ENCODE measurements at places on chromosomes 6 and 20. TPM values are rescaled to one million over a fixed set of nuclear protein-coding genes. Genes with fewer than 3 reads are reported as not detected.

Gene BNIP5
- not detected for polyA plus RNA-seq

DNA sequence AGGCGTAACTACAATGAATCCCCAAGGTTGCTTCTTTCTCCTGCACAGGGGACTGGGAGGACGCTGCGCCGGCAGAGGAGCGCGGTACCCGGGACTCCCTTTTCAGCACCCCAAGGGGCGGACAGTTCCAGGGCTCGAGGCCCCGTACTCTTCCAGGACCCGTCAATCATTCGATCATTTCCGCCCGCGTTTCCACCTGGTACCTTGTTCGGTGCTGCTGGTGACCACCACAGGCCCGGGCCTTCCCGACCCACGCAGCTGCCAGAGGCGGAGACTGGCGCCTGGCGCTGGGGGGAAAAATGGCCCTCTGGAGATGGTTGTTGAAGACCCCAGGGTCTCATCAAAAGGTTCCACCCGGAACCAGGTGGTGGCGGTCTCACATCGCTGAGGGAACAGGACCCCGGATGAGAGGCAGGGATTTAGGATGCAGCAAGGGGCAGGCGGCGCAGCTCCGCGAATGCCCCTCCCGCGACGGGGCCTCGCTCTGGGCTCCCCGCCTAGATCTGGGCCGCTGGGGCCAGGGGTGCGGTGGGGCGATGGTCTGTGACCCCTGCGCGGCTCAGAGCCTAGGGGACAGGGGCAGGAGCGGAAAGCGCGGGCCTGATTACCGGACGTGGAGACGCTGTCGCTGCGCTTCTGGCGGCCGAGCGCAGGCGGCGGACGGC is 744 bp downstream of the VSX1 start:
- DNase-seq = no peak

DNA sequence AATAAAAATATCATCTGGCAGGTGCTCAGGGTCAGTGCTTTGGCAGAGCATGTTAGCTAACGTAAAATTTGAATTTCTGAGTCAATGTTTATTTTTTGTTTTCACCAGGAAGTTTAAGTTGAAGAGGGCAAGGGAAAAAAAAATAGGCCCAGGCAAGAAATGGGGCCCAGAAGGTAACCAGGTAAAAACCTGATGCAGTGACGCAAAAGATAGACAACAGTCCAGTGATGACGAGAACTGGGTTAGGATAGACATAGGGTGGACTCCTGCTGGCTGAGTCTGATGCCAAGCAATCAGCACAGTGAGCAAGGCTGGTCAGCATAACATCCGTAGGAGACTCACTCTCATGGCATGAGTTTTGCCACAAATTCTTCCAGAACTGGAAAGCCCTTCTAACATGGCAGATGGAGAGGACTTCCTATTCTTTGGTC is 42.2 kb downstream of the ZHX3 start:
- no peak for DNase-seq

GRCh38 chr20:23700931-23701330 is 12.1 kb upstream of the CST4 start:
- no peak for DNase-seq

Gene PROKR2
- polyA plus RNA-seq = not detected

GRCh38 chr6:119077643-119078375 is 655 bp downstream of the FAM184A start:
- peak; percentile 26 for DNase-seq

- no peak for DNase-seq
Observed at GRCh38 chr6:119446609-119447008, 97.0 kb upstream of the MAN1A1 start.

- DNase-seq = no peak
Observed at GRCh38 chr6:40399888-40400457, 187.2 kb downstream of the LRFN2 start.

Gene PKHD1
- polyA plus RNA-seq = not detected

Gene PPP1R3G
- 0.11 TPM for polyA plus RNA-seq

DNA sequence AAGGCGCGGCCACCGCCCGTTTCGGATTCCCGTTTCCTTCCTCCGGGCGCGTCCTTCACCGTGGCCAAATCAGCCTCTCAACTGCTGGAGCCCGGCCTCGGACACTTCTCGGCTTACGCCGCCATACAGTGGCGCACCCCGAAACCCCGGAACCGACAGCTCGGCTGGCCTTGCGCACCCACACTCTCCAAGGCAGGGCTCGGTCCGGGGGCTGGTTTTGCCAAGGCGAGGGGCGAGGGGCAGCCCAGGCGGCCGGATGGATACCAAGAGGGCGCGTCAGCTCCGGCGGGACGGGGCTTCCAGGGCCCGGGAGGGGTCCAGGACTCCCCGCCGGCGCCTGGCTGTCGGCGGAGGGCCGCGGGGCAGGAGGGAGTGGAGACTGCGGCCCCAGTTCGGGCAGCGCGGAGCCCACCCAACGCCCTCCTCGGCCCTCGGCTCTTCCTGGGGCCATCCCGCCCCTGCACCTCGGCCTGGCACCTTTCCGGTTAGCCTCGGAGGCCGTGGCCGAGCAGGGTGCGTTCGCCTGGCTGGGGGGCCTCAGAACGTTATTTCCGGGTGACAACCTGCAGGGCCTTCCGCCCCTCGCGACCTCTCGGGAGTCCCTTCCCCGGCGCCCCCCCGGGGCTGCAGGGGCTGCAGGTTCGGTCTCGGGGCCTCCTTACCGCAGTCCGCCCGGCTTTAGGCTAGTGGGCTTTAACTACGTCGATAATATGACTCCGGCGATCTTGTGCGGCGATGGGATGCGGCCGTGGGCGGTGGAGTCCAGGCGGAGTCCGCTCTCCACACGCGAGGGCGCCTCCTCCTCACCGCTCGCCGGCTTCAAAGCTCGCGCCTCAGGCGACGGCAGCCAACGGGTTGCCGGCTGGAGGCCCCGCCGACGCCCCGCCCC is 697 bp upstream of the CEP43 start:
- DNase-seq = peak; percentile 11

- peak; percentile 63 for DNase-seq
Observed at GRCh38 chr6:136751522-136751956, 40.7 kb downstream of the MAP3K5 start.

GRCh38 chr6:83954371-83954770 is 79.2 kb upstream of the MRAP2 start:
- no peak for DNase-seq

Gene CRISP2
- polyA plus RNA-seq = not detected

Gene RAD21L1
- not detected for polyA plus RNA-seq

- no peak for DNase-seq
Observed at GRCh38 chr6:150567380-150567779, 32.3 kb upstream of the PLEKHG1 start.

DNA sequence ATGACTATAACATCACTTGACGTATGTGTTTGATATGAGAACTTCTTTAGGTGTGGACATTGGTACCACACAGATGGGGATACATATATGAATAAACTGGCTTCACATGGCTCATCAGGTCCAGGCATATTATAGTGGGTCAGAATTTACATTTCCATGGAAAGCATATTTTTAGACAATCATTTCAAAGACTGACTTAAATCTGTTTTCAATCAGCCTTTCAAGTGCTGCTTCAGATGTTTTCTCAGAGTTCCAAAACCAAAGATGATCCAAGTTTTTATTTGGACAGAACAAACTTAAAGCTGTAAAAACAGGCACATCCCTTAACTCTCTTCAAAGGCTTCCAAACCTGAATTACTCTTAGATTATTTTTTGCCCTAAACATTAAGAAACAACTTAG is 88.1 kb downstream of the PRSS35 start:
- no peak for DNase-seq

DNA sequence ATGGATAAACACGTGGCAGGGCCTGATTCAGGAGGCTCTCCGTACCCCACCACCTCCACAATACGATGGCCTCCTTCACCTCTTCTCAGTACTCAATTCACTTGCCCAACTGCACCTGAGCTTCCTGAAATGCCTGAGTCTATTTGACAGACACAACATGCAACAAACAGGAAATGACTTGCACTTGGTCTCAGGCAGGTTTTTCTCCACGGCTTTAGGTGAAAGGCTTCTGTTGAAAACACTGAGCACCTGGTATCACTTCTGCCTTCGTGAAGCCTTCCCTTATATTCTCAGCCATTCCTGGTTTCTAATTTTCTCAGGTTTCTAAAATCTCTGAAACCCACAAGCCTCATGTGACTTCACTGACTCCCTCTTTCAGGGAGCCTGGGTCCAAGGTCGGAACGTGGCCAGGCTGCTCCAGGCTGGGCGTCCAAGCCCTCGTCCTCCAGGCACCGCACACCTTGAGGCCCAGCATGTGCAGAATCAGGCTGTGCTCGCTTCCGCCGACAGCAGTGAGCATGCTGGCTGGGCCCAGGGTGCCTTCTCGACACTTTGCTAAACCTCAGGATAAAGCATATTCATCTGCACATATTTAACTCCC is 34.7 kb downstream of the TAF4 start:
- peak; percentile 47 for DNase-seq

- DNase-seq = no peak
Observed at GRCh38 chr20:63822276-63822696, 8.8 kb downstream of the ZBTB46 start.
